ENCODE measurements at places on chromosomes 2 and 18. TPM values are rescaled to one million over a fixed set of nuclear protein-coding genes. Genes with fewer than 3 reads are reported as not detected.

- DNase-seq, result peak; percentile 82
These were observed 918 bp upstream of the HNRNPLL start for GRCh38 chr2:38603402-38604290.

The CROCC2 gene
- under 0.01 TPM for total RNA-seq

DNA sequence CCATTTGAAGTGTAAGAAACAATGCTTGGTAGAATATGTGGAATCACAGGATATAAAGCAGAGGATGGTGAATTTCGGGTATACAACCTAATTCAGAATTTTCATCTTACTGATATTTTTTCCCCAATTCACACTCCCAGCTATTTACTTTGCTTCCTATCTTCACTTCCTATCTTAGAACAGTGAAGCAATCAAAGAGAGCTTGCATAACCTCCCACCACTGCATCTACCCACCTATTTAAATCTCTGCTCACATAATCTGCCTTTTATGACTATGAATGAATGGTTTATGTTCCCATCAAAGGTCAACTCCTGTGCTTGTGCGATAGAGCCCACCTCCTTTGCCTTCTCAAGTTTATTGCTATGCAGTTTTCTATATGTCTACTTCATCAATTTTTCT, 3.3 kb downstream of the RMDN2 start:
- DNase-seq, result no peak

DNA sequence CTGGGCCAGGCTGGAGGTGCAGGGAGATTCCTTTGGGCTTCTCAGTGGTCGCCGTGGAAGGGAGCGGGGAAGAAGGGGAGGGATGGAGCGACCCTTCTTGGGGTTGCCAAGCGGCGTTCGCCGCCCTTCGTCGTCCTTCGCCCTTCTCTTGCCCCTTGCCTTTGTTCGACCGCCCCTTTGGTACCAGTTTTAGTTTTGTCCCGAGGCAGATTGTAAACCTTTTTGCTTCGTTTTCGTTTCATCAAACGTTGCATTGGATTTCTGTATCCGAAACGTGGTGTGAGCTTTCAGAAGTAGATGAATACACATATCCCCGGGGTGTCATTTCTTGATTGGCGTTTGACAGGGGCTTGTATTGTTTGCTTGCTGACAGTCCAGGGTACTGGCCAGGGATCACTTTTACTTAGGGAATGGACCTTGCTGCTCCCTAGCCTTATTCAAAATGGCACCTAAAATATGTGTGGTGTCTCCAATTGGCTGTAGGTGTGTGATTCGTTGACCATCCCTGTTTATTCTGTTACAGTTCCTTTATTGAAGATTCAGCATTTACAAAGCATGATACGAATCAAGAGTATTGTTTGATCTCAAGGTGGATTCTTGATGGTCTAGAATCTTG, 788 bp downstream of the USP14 start:
- DNase-seq, result no peak

DNA sequence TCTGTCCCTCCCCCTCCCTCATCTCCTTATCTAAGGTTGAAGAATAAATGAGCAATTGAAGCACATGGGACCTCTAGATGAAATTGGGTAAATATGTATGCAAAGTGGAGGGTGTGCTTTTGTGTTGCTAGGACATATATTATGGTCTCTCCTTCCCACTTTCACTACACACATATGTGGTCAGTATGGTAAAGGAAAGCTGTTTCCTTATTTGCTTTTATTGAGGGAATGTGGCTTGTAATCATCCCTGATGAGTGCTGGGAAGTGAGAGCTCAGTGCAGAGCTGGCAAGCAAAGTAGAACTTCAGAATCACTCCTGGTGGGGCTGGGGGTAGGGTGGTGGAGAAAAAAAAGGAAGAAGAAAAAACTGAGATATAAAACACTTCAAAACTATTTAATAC, 189.9 kb upstream of the ATP5MC3 start:
- no peak for DNase-seq

DNA sequence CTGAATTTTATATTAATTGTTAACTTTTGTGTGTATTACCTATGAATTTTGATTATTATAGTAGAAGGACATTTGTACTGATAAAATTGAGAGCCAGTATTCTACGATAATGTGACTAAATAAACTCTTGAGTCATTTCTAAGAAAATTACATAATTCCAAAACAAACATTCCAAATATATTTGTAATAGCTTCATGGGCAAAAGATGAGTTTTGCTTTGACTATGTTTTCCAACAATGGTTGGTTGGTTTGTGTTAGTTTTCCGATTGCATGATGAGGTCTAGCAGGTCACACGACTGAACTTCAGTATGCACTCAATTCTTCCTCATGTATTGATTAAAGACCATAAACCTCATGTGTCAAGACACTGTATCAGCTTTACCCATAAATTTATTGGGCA, 71.7 kb upstream of the WDR75 start:
- no peak for DNase-seq

The GPR17 gene
- total RNA-seq, result not detected

GRCh38 chr2:65487404-65487803, 55.0 kb upstream of the SPRED2 start:
- no peak for DNase-seq

GRCh38 chr2:200674837-200675236, 89.0 kb downstream of the AOX1 start:
- DNase-seq, result no peak

The TEKT4 gene
- total RNA-seq, result not detected

Data from liver (tissue), 10 donors.